Heart left ventricle (tissue), 16 donors: ENCODE measurements at places on chromosomes 12 and 14. TPM values are rescaled to one million over a fixed set of nuclear protein-coding genes. Genes with fewer than 3 reads are reported as not detected.

GRCh38 chr14:61569812-61570548 is 125.3 kb upstream of the HIF1A start:
- DNase-seq = peak; percentile 87

GPR132 gene
- polyA plus RNA-seq = 0.51 TPM

TC2N gene
- polyA plus RNA-seq = 1.2 TPM

MGP gene
- 142 TPM for polyA plus RNA-seq

DNA sequence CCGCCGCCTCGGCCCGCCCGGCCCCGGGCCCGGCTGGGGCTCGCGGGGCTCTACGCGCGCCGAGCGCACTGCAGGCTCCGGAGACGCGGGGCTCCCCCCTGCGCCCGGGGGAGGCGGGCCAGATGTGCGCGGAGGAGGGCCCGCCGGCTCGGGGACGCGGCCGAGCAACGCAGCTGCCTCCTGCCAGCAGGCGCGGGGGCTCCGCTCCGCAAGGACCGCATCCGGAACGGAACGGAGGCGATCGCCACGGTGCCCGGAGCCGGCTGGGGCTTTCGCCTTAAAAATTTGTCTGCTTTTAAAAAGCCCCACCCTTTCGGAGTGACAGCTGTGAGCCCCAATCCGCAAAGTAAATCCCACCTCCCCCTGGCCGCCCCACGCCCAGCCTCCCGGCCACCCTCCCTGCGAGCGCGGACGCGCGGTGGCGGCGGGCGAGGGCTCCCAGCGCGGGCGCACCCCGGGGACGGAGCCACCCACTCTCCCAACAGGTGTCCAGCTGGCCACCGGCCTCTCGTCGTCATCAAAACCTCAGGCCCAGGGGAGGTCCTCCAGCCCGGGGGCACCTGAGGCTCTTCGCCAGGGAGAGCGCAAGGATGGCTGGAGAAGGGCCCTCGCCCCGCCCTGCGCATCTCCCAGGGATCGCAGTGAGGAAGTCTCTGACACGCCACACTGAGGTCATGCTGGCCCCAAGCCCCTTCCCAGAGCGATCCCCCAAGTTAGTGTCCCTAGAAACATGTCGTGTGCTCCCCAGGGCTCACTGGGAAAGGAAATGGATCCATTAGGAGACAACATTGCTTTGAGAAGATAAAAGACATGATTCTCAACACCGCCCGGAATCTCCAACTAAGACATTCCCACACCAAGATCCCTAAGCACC is at the start of gene TMEM132D:
TSS of gene TMEM132D (minus strand) at position 70 of the 874 bp plus-strand sequence.
- DNase-seq = no peak

SALL2 gene
- polyA plus RNA-seq = 1.8 TPM

GRCh38 chr12:111103583-111103982 is 183.2 kb upstream of the MYL2 start:
- no peak for DNase-seq

DNA sequence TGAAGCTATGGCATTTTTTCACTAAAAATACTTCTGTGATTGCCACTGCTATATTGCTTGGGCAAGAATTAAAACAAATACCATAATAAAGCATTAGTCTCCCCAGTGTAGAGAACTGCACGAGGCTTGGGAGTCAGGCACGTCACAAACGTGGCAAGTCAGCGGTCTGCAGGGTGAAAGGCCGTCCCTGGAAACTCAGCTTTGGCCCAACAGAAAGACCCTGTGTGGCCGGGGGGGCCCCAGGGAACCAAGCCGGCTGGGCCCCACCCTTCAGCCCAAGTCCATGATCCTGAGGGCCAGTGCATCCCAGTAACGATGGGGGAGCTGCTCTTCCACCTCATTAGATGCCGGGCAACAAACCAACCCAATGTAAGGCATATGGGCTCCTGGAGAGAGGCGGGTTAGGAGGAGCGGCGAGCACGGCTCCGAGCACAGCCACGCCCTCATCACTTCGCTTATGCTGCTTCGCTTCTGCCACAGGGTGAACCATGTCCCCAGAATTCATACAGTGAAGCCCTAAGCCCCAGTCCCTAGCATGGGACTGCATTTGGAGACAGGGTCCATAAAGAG is 50.9 kb upstream of the GPR68 start:
- DNase-seq = no peak

LRR1 gene
- 7.1 TPM for polyA plus RNA-seq

DNA sequence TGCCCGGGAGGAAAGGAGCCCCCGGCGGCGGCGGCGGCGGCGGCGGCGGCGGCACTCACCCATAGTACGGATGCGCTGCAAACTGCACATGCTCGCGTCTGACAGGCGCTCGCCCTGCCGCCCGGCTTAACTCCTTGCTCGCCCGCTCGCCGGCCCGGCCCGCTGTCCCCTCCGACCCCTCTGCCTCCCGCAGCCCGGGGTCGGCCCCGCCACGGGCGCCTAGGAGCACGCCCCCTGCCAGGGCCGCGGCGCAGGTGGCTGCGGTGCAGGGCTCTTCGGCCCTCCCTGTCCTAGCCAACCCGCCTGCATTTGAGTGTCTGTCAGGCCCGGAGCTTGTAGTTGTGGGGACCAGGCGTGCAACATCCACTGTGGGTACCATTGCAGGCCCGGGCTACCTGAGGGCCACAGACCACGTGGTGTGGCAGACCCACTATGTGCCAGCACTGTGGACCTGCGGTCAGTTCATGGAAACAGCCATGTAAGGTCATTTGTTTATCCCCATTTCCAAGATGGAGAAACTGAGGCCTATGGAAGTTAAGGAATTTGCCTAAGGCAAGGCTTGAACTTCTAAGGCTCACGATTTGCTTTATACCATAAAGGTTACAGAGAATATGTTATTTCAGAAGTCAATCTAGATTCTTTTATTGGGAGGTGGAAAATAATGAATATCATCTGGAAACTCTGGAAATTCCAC is 17.6 kb upstream of the PLEKHH1 start:
- DNase-seq = no peak

DNA sequence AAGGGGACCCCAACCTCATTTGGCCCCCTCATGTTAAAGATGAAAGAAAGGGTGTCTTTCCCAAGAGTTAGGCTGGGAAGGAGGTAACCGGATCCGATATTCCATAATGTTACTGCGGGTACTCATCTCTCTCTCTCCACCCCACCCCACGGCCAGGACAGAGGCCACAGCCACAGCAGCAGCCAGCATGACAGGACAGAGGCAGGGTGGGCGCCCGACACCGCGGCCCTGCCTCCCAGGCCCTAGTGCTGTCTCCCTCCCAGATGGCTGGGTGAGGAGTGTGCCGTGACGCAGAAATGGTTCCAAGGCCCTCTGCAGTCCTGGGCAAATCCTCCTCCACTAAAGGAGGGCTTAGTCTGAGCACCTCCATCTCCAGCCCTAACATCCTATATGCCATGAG is 6.2 kb downstream of the SLC6A12 start:
- DNase-seq = no peak

GRCh38 chr12:124233041-124233796 is 61.7 kb upstream of the RFLNA start:
- no peak for DNase-seq

RD3L gene
- polyA plus RNA-seq = 41.5 TPM

- no peak for DNase-seq
These were observed 368.7 kb downstream of the NELL2 start for GRCh38 chr12:44507461-44507860.

- DNase-seq = no peak
These were observed 530 bp downstream of the APAF1 start for GRCh38 chr12:98645572-98646067.

UBR7 gene
- 9.4 TPM for polyA plus RNA-seq

DNA sequence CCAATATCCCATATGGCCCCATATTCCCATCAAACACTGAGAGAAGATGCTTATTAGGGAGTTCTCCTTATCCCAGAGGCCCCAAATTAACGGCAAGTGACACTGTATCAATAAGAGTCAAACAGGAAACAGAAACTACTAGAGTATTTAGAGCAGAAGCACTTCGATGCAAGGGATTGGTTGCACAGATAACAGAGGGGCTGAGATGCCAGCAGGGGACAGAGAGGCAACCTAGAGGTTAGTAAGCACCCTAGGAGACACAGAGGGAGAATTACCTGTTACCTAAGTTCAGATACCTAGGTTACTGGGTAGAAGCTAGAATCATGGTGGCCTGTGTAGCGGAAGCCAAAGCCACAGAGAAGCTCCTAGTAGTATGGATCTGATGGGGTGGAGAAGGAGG is 2.9 kb downstream of the HEBP1 start:
- DNase-seq = no peak

- peak; percentile 86 for DNase-seq
These were observed 27.8 kb upstream of the GPR132 start for GRCh38 chr14:105093038-105093430.

DNA sequence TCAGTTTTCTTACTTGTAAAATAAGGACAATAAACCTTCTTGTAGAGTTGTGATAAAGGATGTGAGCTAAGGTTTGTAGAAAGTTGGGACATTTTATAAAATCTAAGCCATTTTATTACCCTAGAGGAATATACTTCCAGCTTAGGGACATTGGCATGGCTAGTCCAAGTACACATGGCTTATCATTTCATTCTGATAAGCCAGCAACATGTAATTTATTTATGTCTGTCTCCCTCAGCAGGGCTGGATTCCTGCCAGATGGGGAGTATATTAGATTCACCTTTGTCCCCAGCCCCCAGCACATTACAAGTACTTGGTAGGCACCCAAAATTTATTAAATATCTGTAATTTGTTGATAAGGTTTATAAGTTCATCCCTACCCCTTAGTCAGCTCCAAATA is 6.3 kb upstream of the ATG14 start:
- DNase-seq = no peak

FGF23 gene
- not detected for polyA plus RNA-seq

DNA sequence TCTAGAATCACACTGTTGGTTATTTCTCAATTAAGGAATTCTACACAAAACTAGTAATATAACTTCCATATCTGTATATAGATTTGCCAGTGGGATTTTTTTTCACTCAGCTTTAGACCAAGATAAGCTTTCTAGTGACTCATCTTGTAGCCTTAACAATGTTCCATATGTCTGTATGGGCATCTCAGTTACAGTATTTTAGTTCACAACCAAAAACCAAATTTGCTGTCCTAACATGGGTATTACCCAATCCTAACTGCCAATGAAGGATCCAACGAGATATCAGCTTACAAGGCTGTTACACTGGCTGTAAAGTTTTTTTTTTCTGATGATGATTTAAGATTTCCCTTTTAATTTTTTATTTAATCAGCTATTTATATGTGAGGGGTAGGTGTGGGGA is 31.5 kb upstream of the KRR1 start:
- DNase-seq = no peak

DNA sequence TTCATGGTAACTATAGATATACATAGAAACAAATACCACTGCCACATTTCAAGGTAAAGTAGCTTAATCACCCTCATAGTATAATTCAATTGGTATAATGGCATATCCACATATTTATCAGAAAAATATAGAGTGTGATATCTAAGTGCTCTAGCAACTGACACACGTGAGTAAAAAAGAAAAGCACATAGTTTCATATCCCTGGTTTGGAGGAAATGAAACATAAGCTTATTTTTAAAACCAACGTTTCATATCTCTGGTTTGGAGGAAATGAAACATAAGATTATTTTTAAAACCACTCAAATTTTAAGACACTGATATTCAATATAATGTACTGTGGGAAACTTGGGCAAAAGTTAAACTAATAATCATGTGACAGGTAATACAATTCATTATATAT is 2.1 kb downstream of the OR6C70 start:
- DNase-seq = no peak

- DNase-seq = peak; percentile 81
These were observed 25.6 kb downstream of the CALCOCO1 start for GRCh38 chr12:53701518-53702264.

GRCh38 chr12:22410486-22410885 is 76.0 kb upstream of the ST8SIA1 start:
- DNase-seq = no peak

LTBP2 gene
- polyA plus RNA-seq = 4.0 TPM

DNA sequence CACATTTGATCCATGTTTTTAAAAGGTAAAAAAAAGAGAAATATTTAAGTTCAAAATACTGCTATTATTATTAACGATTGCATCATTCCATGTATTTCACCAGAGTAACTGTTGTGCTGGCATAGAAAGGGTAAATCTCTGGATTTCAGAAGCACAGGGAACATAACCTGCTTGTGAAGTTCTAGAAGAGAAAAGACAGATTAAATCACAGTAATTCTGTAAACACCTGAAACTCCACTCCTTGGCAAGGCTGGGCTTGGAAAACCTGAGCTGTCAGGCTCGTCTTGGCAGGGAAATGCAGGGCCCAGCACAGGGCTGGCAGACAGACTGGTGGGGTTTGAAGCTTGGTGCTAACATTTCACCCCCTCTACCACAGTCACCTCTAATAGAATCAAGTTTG is 35.1 kb downstream of the SVOP start:
- DNase-seq = no peak

ITGB7 gene
- polyA plus RNA-seq = 0.50 TPM

- no peak for DNase-seq
These were observed 677.2 kb downstream of the AACS start for GRCh38 chr12:125742413-125742812.

LPAR5 gene
- polyA plus RNA-seq = 4.7 TPM

DNA sequence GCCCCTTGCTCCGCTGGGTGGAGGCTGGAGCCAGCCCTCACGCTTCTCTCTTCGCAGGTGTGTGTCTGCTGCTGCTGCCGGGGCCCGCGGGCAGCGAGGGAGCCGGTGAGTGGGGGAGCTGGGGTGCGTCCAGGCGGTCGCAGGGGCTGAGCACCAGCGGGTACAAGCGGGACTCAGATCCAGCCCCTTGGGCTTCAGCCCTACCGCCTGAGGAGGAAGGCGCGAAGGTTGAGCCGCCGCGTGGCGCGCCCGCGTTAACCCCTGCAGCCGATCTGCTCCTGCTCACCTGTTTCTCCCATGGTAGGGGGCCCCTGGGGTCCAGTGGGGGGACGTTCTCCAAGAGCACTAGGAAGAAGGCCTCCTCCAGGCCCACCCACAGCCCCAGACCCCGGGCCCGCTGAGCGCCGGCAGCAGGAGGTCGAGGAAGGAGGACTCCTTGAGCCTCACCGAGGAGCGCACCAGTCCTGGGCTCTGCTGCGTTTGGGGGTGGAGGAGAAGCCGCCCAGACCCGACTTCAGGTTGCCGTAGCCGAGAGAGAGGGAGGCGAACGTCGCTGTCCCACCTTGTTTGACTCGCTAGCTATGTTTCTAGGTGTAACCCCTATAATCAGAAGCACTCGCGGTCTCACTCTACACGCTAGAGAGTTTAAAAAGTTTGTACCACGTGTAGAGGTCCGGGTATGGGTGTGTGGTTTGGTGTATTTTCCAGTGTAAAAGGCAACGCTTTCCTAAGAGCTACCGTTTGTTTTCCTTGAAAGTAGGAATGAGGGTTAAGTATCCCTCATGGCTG is 834 bp downstream of the COCH start:
- no peak for DNase-seq

GRCh38 chr12:129075460-129076208 is 222.4 kb downstream of the GLT1D1 start:
- no peak for DNase-seq

GPATCH2L gene
- 13.9 TPM for polyA plus RNA-seq

COX6A1 gene
- 708 TPM for polyA plus RNA-seq
